ENCODE measurements at places on chromosomes 5 and 9.

DNA sequence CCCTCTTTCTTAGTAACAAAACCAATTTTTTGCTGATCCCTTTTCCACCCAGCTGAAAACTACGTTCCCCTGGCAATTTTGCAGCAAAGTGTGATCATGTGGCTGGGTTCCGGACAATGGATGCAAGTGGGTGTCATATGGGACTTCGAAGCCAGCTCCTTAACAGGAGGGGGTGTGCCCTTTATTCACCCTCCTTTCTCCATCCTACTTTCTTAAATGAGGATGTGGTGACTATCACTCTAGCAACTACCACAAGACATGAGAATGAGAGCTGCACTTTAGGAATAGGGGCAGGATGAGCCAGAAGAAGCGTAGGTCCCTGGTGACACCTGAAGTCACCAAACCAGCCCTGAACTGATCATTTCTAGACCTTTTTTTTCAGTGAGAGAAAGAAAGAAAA is 58.9 kb downstream of the IRF1 start:
- no peak for DNase-seq

DNA sequence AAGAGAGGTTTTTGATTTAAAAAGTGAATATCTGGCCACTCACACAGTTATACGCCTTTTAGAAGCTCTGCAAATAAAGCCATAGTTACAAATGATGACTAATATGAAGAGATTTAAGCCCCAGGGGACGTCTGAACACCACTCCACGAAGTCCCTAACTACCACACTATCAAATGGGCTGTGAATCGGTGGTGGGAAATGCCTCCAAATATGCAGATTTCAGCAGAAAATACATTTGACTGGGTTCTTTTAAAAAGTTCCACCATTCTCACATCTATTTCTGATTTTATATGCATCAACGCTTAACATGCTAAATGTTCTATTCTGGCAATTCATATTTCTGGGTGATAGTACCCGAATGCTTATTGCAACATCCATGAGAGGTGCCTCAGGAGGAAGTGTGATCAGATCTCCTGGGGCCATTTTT is 22.5 kb downstream of the TICAM2 start:
- no peak for DNase-seq

GRCh38 chr5:176542135-176542595 is 5.0 kb upstream of the RNF44 start:
- no peak for DNase-seq

DNA sequence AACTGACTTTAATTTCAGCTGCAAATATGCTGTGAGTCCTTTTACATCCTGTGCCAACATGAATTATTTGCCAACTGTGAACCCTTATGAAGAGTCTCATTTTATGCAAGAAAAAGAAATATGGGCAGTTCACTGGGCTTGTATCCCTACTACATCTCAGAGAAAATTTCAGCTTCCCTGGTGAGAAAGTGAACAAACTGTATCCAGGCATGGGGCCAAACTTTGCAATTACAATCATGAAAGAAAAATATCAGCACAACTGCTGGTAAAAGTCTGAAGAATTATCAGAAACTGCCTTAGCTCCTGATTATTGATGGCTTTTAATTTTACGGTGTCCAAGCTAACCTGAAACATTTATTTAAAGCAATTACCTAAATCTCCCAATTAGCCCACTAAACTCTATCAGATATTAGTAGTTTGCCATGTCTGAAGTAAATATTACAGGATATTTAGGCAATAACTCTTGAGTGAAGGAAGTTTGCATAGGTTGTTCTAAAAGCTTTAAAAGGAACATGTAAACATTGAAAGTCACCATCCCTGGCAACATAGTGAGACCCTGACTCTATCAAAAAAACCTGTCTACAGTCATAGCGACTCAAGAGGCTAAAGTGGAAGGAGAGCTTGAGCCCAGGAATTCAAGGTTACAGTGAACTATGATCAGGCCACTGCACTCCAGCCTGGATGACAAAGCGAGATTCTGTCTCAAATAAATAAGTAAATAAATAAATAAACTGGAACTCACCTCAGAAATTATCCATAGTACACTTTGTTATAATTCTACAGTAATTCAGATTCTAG is 83.9 kb upstream of the HCN1 start:
- no peak for DNase-seq

DNA sequence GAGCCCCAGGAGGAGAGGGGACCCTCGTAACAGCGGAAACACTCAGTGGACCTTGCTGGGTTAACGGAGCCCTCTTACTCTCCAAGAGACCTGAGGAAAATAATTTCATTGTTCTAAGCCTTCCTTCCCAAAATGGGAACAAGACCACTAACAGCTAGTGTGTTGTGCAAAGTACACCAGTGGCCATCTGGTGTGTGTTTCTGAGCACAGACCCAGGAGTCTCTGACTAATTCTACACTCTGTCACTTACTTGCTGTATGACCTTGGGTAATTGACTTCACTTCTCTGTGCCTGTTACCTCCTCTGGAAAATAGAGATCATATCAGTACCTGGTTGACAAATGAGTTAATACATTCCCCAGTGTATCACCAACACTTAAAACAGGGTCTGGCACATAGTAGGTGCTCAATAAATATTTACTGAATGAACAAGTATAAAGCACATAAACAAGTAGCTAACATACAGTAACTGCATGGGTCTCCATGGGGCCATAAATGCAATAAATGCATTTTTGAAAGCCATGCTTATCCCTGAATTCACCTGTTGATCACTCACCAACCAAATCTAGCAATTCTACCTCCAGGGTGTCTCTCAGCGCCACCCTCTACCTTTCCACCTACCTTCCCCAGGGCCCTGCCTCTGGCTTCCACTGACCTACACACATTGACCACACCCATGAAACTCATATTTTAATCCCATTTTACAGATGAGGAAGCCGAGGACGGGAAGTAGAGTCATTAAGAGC is 44.7 kb upstream of the AKNA start:
- no peak for DNase-seq
